ENCODE measurements at places on chromosomes 12 and 14. TPM values are rescaled to one million over a fixed set of nuclear protein-coding genes. Genes with fewer than 3 reads are reported as not detected.

Gene GPRC5D
- polyA plus RNA-seq: not detected

Gene CLEC9A
- not detected for polyA plus RNA-seq

Gene ATL1
- polyA plus RNA-seq: 7.3 TPM

Gene MYRFL
- polyA plus RNA-seq: not detected

Gene BCL2L14
- polyA plus RNA-seq: not detected

Gene RTL1
- polyA plus RNA-seq: 0.07 TPM

Gene WNT5B
- 29.3 TPM for polyA plus RNA-seq

Gene BATF
- not detected for polyA plus RNA-seq

Measured in SK-N-SH (cell line).